ENCODE measurements at places on chromosomes 5 and 9. TPM values are rescaled to one million over a fixed set of nuclear protein-coding genes. Genes with fewer than 3 reads are reported as not detected.

DNA sequence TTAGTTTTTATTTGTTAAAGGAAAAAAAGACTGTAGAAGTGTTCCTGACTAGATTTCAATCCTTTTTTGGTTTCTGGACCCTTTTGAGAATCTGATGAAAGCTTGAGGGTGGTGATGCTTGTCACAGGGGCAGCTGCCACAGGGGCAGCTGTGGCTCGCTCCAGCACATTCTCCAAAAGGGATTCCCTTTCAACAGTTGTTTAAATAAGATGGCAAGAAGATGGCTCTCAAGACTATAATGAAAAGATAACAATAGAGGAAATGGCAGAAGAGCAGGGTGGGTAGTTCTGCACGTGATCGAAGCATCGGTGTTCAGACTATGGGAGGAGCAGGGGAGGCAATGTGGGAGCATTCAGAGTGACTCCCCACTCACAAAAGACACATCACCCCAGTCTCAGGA, 46.5 kb upstream of the TNFAIP8 start:
- no peak for DNase-seq
- H3K27ac ChIP-seq: no peak overlapping the region
- no peaks in the 10 kb centered on the region for H3K4me1 ChIP-seq
- no peaks in the 10 kb centered on the region for H3K27me3 ChIP-seq
- no peaks in the 10 kb centered on the region for H3K36me3 ChIP-seq

DNA sequence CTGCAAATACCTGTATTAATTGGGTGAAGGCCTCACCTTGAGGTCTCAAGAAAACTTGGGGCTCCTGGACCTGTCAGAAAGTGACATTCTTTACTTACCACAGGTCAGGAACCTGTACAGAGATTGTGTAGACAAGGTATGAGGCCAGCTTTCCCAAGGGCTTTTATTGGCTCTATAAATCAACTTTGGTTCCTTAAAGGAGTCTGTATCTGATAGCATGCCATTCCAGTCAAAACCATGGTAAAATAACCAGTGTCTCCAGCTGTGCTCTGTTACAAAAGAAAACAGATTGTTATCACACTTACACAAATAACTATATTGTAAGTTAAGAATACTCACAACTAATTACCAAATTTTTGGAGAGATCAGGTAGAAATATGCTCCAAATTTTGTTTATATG, 64.5 kb downstream of the COL15A1 start:
- no peak overlapping the region for H3K4me3 ChIP-seq
- DNase-seq: no peak
- no peaks in the 10 kb centered on the region for H3K4me1 ChIP-seq
- H3K36me3 ChIP-seq: no peaks in the 10 kb centered on the region
- no peaks in the 10 kb centered on the region for H3K27me3 ChIP-seq

GRCh38 chr9:113417370-113417769, 6.8 kb downstream of the C9orf43 start:
- no peak overlapping the region for H3K4me3 ChIP-seq
- no peaks in the 10 kb centered on the region for H3K36me3 ChIP-seq
- no peaks in the 10 kb centered on the region for H3K4me1 ChIP-seq
- no peaks in the 10 kb centered on the region for H3K27me3 ChIP-seq

DNA sequence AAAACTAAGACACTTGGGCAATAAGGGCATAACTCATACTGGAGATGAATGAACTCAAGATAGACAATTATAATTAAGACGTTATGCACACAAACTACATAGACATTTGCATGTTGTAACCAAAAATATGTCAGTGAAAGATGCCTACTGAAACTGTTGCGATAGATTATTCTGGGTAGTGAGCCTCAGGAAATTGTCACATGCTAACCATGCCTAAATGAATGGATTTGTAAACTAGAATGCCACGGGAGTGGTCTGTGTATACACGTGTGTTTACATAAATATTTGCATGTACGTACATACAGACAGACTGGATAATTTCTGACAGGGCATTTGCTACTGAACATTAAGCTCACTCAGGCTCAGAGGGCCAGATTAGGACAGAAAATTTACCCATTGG, 1.2 kb downstream of the NIPSNAP3B start:
- H3K4me3 ChIP-seq: no peak overlapping the region
- H3K27ac ChIP-seq: no peak overlapping the region
- H3K27me3 ChIP-seq: no peaks in the 10 kb centered on the region
- no peaks in the 10 kb centered on the region for H3K36me3 ChIP-seq
- no peaks in the 10 kb centered on the region for H3K4me1 ChIP-seq

GRCh38 chr5:158492136-158492535, 607.6 kb downstream of the EBF1 start:
- H3K27me3 ChIP-seq: no peaks in the 10 kb centered on the region
- no peak overlapping the region for H3K27ac ChIP-seq
- no peaks in the 10 kb centered on the region for H3K36me3 ChIP-seq
- no peaks in the 10 kb centered on the region for H3K4me1 ChIP-seq

DNA sequence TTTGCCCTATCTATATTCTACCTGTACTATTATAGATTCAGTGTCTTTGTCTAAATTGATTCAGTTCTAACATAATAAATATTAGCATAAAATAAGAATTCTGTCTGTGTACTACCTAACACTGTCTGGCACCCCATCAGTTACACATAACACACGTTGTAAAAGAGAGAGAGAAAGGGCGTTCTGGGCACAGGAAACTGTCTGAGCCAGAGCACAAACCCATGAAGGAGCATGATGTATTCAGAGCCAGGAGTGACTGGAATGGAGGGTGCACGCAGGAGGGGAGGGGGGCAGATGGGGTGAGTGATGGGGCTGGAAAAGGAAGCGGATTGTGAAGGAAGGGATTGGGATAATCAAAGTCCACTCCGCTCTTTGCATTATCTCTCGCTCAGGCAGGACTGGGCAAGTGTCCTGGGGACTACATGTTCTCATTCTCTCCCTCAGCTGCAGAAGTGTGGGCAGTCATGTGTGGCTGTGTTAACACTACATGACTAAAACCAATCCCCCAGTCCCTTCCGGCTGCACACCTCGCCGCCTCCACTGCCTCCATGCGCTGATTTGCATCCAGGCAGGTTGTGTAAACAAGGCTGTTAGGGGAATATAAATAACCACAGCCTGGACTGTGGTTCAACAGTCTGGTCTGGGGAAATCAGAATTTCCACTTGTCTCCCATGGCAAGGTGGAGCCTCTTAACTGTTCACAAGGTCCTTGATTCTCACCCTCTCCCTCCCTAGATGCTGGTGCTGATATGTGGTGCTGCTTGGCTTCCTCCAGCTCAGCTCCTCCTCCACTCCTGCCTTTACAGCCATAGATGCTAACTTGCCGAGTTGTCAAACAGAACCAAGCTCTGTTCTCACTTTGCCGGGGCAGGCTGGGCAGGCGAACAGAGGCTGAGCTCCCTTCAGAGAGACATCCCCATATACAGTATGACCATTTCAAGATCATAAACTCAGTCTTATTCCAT, 367.5 kb upstream of the BRINP1 start:
- H3K27ac ChIP-seq: no peak overlapping the region
- no peak overlapping the region for H3K4me3 ChIP-seq

- no peaks in the 10 kb centered on the region for H3K36me3 ChIP-seq
- no peaks in the 10 kb centered on the region for H3K27me3 ChIP-seq
- peak; percentile 53 for DNase-seq
- H3K4me3 ChIP-seq: no peak overlapping the region
- H3K27ac ChIP-seq: peak overlapping the region; percentile 3
- H3K4me1 ChIP-seq: peaks cover 5% of the 10 kb centered on the region
Measured at GRCh38 chr9:137689745-137690529, 71.1 kb downstream of the EHMT1 start.

- no peaks in the 10 kb centered on the region for H3K27me3 ChIP-seq
- no peaks in the 10 kb centered on the region for H3K36me3 ChIP-seq
- peak overlapping the region; percentile 77 for H3K27ac ChIP-seq
- no peaks in the 10 kb centered on the region for H3K4me1 ChIP-seq
Measured at GRCh38 chr9:127021664-127022363, 100.6 kb downstream of the ANGPTL2 start.

DNA sequence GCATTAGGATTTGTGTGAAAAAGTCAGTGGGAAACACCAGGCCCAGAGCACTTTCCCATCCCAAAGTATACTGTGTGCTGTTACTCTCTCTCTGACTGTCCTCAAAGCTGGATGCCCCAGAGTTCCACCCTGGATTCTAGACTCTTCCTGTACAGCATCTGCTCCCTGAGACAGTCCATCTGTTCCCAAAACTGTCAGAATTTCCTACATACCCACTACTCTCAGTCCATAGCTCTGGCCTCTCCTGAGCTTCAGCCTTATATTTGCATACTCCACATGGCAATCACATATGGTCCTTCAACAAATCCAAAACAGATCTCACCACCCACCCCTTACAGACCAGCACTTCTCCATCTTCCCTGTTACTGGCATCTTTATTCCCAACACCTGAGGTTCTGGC, 9.5 kb downstream of the ELP1 start:
- no peak overlapping the region for H3K27ac ChIP-seq
- no peak for DNase-seq
- H3K36me3 ChIP-seq: no peaks in the 10 kb centered on the region
- H3K4me1 ChIP-seq: no peaks in the 10 kb centered on the region
- no peak overlapping the region for H3K4me3 ChIP-seq

DNA sequence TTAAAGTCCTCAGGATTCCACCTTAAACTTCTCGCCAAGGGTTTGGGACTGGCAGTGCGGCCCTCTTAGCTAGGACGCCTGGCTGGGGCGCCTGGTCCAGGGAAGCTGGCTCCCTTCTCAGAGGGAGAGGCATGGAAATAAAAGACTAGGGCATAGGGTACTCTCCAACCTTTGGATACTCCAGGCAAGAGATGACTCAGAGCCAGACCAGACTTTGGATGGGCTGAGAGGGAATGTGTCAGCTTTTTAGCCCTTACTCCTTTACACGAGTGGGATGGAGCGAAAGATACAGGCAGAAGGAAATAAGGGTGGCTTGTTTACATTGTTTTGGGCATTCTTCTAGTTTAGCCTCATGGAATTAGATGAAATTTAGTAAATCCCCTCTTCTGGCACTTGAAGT, 48.2 kb downstream of the IL31RA start:
- H3K27ac ChIP-seq: no peak overlapping the region
- H3K27me3 ChIP-seq: no peaks in the 10 kb centered on the region
- H3K4me1 ChIP-seq: no peaks in the 10 kb centered on the region
- DNase-seq: no peak

DNA sequence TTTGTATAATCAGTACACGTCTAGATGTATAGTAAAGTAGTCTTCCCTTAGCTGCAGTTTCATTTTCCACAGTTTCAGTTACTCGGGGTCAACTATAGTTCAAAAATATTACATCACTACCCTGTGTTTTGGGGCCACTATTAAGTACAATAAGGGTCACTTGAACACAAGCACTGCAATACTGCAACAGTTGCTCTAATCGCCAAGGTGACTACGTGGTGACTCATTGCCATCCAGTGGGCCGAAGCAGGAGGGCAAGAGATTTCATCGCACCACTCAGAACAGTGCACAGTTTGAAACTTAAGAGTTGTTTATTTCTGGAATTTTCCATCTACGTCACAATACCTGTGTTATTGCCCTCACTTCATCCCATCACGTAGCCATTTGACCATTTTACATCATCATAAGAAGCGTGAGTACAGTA, at the start of gene ARL14EPL:
TSS of gene ARL14EPL (plus strand) at position 379 of the 424 bp plus-strand sequence. CDS start 18,994 bp downstream, outside the sequence.
- H3K27ac ChIP-seq: no peak within 1 kb of the TSS
- no peaks in the 10 kb centered on the region for H3K36me3 ChIP-seq
- no peak within 1 kb of the TSS for H3K4me3 ChIP-seq
- no peaks in the 10 kb centered on the region for H3K4me1 ChIP-seq
- no peaks in the 10 kb centered on the region for H3K27me3 ChIP-seq

- no peaks in the 10 kb centered on the region for H3K36me3 ChIP-seq
- no peak overlapping the region for H3K27ac ChIP-seq
- no peak overlapping the region for H3K4me3 ChIP-seq
- no peaks in the 10 kb centered on the region for H3K4me1 ChIP-seq
- H3K27me3 ChIP-seq: no peaks in the 10 kb centered on the region
Measured at GRCh38 chr5:14399054-14399692, 182.4 kb upstream of the OTULINL start.

DNA sequence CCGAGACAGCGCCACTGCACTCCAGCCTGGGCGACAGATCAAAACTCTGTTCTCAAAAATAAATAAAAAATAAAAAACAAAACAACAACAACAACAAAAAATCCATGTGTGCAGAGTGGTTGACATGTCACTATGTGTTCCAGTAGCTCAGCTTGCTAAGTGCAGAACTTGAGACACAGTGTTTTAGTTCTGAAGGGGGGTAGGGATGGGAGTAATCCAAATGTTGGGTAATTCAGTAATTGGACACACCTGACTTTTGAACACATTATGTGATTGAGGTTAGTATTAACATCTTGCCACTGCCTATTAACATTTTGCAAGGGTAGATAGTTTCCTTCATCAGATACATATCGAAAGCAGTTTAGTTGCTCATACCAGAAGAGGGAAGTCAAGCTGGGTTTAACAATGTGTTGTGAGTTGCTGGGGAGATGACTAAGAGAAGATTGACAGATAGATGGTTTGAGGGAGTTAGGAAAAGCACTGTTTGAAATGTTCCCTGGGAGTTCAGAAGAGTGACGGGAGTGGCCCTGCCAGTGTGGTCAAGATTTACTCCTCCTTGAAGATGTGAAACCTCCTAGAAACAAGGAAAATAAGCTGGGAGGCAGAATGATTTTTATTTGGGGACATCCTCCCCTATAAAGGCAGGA, 928 bp downstream of the HACD4 start:
- no peak for DNase-seq
- no peaks in the 10 kb centered on the region for H3K27me3 ChIP-seq
- H3K4me3 ChIP-seq: peak overlapping the region; percentile 67
- H3K27ac ChIP-seq: peak overlapping the region; percentile 87
- H3K36me3 ChIP-seq: no peaks in the 10 kb centered on the region
- H3K4me1 ChIP-seq: no peaks in the 10 kb centered on the region

- H3K4me1 ChIP-seq: no peaks in the 10 kb centered on the region
- DNase-seq: no peak
- no peaks in the 10 kb centered on the region for H3K36me3 ChIP-seq
Measured at GRCh38 chr9:136141682-136142413, 23.2 kb upstream of the TMEM250 start.

DNA sequence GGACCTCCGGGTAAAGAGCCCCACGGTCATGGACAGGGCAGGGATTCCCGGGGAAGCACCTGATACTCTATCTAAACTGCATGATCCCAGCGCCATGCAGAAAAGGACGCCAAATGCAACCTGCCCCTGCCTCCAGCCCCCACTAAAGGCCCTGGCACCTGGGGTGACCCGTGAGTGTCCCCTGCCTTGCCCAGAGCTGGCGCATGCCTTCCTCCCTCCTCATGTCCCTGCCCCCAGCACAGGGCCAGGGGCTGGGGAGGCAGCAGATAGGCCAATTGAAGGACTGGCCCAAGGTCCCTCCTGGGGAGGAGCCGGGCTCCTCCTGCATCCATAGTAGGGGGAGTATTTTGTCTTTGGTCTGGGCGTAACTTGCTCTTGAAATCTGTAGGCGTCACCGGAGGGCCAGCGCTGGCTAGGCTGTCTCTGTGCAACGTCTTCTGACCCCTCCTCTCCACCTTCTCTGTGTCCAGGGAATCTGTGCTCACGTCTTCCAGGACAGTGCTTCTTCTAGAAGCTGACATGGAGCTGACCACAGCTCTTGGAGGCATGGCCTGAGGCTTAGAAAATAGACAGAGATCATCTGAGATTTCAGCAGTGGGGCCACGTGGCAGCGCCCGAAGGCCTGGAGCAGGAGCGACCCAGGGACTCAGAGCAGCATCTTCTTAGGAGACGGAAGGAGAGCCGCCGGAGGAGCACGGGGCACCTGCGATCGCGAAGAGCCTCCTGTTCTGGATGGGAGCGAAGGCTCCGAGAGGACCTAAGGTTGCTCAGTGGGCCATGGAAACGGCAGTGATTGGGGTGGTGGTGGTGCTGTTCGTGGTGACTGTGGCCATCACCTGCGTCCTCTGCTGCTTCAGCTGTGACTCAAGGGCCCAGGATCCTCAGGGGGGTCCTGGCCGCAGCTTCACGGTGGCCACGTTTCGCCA, 660 bp downstream of the SPAAR start:
- H3K36me3 ChIP-seq: no peaks in the 10 kb centered on the region
- peaks cover 29% of the 10 kb centered on the region for H3K4me1 ChIP-seq
- DNase-seq: no peak
- H3K4me3 ChIP-seq: no peak overlapping the region
- peak overlapping the region; percentile 95 for H3K27ac ChIP-seq

Gene LCN12
- total RNA-seq: 10.3 TPM

Gene SLC36A2
- not detected for total RNA-seq

Gene IRX2
- total RNA-seq: 0.77 TPM

Gene BRINP1
- not detected for total RNA-seq
